ENCODE measurements at places on chromosomes 1 and 21.

DNA sequence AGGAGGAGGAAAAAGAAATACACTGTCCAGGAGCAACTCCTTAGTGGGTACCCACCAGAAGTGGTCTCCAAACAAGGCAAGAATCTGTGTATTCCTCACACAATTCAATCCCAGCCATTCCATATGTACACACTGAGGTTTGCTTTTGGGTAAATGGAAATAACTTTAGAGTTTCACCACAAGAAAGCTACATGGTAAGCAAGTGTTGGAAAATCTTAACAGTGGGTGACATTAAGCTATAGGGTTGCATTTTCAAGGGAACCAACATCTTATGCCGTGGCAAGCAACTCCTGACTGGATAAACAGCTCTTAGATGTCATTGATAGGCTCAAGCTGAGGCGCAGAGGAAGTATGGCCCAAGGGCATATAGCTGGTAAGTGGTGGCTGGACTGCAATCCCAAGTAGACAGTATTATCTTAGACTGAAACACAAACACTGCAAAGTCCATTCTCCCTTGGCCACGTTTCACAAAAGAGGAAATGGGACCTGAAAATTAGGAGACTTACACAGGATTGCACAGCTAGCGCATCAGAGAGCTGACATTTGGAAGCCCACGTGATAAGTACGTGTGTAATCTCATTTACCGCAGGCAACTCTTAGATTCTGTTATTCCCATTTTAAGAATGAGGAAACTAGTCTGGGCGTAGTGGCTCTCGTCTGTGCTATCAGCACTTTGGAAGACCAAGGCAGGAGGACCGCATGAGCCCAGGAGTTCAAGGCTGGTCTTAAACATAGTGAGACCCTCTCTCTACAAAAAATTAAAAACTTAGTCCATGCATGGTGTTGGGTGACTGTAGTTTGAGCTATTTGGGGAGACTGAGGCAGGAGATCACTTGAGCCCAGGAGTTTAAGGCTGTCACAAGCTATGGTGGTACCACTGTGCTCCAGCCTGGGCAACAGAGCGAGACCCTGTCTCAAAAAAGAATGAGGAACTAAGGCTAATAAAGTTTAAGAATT, 4.0 kb upstream of the BRWD1 start:
- DNase-seq: no peak

- DNase-seq: no peak
Observed at GRCh38 chr1:31700468-31701090, 3.2 kb downstream of the COL16A1 start.

- DNase-seq: no peak
Observed at GRCh38 chr1:211628417-211628816, 47.0 kb downstream of the NEK2 start.

- DNase-seq: no peak
Observed at GRCh38 chr1:51247499-51247898, 11.4 kb downstream of the RNF11 start.

GRCh38 chr1:54284781-54285529, 85.0 kb downstream of the MRPL37 start:
- no peak for DNase-seq

DNA sequence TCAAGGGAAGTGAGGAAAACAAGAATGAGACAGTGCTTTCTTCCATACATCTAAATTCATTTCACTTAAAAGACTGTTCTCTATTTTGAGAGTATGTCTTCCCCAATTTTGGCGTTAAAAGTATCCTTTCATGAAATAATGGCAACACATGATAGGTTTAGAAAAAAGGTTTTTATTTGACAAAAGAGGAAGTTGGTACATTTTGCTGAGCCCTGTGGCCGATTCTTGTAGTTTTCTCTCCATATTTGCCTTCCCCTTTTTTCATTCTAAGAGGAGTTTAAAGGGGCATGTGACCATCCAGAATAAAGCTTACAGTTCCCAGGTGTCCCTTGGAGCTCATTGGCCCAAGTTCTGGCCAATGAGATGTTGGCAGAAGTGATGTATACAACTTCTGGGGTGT, 140.4 kb upstream of the KCNE2 start:
- DNase-seq: no peak

GRCh38 chr21:18285379-18285778, 40.7 kb downstream of the CHODL start:
- DNase-seq: no peak

DNA sequence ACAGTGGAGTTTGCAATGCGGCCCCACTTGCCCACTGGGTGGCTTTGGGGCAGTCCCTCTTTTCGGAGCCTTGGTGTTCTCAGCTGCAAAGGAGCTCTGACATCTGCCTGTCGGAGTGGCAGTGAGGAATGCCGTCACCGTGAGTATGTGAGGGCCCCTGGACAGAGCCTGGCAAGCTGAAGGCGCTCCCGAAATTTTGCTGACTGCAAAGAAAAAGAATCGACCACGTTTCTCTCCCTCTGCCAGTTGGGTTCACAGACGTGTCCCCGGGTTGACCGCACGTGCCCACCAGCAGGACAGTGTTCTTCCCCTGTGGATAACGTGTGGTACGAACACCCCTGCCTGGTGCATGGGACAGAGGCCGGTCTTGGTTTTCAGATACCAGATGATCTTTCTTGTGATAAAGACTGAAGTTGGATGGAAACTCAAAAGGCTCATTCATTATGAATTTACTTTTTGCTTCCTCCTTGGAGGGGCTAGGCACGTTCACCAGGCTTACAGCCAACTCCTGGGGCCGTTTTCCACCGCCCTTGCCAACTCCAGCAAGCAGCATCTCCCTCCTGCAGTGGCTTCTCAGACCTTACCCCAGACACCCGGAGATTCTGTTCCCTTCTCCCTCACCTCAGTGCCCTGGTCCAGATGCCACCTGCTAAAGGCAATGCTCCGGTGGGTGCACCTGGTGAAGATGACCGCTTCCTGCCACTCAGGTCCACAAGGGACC, 29.7 kb downstream of the ECE1 start:
- no peak for DNase-seq

DNA sequence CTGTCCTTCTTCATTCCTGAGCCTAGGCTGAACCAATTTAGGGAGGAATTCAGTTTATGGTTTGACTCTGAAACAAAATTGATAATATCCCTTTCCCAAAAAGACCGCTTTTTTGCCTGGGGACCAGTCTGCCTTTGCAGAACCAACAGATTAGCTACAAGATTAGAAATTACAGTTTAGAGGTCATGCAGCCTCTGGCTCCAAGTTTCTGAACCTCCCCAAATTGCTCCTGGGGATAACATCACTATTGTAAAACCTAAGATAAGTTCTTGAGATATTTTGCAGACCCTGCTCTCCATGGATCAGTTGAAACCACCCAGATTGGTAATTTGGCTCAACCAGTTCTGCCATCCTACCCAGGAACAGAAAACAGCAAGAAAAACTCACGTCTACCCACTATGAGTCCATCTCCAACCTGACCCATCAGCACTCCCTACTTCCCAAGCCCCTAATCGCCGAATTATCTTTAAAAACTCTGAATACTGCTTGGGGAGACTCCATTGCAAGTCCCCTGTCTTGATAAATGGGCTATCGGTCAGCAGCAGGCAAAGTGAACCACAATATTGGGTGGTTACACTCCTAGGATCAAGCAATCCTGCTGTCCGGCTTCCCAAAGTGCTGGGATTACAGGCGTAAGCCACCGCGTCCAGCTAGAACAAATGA, 605 bp upstream of the RABGGTB start:
- no peak for DNase-seq

GRCh38 chr1:207810606-207811295, 58.9 kb downstream of the CD46 start:
- peak; percentile 50 for DNase-seq

GRCh38 chr1:115469703-115470476, 131.8 kb upstream of the NGF start:
- no peak for DNase-seq

DNA sequence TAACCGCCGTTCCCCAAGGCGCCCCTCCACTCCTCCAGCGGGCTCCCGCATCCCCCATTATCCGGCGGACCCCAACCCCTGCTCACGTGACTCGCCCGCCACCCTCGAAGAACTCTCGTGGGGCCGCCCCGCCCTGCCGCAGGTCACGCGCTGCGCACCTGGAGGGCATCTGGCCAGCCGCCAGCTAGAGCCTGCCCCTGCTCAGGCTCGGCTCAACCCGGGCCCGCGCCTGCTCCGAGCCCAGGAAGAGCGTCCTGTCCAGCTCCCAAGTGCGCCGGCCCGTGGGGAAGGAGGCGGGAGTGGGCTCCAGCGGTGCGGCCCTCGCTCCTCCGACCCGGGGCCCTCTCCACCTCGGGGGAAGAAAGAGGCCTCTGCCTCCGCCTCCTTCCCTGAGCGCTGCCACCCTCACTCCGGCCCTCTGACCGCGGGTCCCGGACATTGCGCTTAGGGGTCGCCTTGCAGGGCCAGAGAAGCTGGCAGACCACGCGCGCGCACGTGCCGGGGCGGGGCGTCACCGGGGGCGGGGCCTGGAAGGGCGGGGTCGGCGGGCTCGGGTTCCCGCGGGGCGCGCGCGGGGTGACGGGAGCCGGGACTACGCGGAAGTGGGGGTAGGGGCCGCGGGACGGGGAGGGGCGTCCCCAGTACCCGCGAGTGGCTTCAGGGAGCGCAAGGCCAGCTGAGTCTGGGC, 28.4 kb downstream of the HMGN2 start:
- DNase-seq: peak; percentile 97

- DNase-seq: no peak
Observed at GRCh38 chr1:107785496-107786202, 179.3 kb downstream of the VAV3 start.

- DNase-seq: no peak
Observed at GRCh38 chr1:11337580-11338073, 64.6 kb downstream of the UBIAD1 start.

DNA sequence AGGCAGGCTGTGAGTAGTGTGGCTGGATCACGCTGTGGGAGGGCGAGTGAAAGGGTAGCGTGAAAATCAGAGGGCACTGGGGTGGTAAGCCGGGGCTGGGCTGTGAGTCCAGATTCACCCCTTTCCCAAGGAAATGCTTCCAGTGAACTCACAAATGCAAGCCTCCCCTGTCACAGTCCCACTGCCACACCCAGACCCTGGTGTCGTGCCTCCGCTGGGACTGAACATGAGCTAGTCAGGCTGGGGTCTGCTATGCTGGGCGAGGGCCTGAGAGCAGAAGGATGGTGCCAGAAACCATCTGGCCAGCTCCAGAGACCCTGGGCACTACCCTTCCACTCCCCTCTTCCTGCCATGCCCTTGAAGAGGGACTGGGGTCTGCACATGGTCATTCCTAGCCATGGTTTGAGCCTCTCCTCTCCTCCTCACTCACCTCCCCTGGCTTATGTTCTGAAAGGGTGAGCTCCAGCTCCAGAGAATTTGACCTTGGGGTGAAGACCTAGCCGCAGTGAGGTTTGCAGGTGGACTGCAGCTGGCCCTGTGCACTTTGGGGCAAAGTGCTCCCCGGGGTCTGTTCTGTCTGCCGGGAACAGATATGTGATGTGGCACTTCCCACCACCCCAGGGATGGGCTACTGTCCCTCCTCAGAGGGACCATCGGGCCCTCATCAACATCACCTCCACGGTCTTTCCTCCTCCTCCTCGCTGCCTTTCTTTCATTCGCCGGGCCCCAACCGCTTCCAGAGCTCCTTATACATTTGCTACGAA, 365.6 kb downstream of the RPS6KC1 start:
- DNase-seq: no peak

DNA sequence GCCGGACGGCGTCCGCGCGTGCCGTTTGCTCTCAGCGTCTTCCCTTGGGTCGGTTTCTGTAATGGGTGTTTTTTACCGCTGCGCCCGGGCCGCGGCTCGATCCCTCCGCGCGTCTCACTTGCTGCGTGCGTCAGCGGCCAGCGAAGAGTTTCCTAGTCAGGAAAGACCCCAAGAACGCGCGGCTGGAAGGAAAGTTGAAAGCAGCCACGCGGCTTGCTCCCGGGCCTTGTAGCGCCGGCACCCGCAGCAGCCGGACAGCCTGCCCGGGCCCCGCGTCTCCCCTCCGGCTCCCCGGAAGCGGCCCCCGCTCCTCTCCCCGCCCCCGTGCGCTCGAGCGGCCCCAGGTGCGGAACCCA, 159.8 kb downstream of the RUNX1 start:
- no peak for DNase-seq

GRCh38 chr1:227782226-227782625, 33.2 kb upstream of the PRSS38 start:
- peak; percentile 45 for DNase-seq

- DNase-seq: no peak
Observed at GRCh38 chr1:165595246-165595938, 35.6 kb upstream of the MGST3 start.

DNA sequence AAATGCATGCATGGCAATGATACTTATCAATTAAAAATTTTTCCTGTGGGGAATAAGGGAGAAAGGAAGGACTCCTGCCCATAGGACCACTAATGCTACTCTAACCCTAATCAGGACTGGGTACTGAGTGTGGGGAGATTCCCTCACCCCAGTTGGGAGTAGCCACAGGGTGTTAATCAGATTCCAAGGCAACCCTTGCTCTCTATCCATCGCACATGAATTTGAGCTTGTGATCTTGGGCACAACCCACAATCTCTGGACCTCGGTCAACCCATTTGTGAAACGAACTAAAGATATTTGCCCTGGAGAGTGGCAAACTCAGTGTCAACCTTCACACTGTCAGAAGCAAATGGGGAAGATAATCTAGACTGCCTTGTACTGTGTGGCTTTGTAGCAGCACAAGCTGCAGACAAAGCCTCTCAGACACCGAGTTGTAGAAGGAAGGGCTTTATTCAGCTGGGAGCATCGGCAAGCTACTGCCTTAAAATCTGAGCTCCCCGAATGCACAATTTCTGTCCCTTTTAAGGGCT, 69.5 kb downstream of the SERINC2 start:
- DNase-seq: no peak

- peak; percentile 77 for DNase-seq
Observed at GRCh38 chr1:92960395-92961130, 699 bp downstream of the DIPK1A start.

DNA sequence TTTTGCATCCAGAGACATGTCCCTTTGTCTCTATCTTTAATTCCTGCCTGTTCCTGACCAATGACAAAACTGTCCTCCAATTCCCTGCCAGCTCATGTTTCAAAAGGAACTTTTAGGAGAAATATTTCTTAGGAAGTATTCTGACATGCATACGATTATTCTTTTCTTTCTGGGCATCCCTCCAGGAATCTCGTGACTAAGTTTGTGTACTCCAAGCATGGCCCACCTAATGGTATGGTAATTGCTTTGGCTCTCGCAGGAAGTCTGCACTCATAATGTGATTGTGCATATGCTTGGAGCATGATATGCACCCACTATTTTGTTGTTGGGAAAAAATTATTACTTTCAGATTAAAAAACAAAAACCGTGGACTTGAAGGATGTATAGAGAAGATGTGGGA, 256.4 kb downstream of the PRDM2 start:
- DNase-seq: no peak

GRCh38 chr1:61687901-61688300, 37.0 kb downstream of the TM2D1 start:
- DNase-seq: no peak

GRCh38 chr1:2049718-2050431, at the start of gene PRKCZ:
PRKCZ (plus strand) TSS chr1:2050411; CDS start chr1:2050631, 220 bp downstream.
- no peak for DNase-seq
